H9 (cell line): ENCODE measurements at places on chromosomes 6 and 20.

DNA sequence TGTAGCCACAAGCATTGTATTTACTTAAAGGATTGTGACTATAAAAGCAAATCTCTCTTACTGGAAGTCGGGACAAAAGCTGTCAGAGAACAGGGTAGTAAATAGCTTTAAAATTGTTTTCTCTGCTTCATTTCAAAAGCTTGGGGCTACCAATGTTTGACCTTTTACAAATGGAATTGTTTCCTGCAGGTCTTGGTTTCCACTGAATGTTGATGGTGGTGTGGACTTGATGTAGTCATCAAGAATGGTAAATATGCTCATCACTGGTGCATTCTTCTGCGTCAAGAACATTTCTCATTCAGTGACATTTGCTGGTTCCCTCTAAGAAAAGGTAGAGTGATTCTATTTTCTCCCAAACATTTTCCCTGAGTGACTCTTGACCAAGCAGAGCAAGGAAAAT, 435.4 kb upstream of the KHDRBS2 start:
- DNase-seq, result no peak

- no peak for DNase-seq
These were observed 33.2 kb upstream of the MARCKS start for GRCh38 chr6:113823916-113824315.

GRCh38 chr20:32804022-32804715, 15.6 kb upstream of the MAPRE1 start:
- DNase-seq, result no peak

DNA sequence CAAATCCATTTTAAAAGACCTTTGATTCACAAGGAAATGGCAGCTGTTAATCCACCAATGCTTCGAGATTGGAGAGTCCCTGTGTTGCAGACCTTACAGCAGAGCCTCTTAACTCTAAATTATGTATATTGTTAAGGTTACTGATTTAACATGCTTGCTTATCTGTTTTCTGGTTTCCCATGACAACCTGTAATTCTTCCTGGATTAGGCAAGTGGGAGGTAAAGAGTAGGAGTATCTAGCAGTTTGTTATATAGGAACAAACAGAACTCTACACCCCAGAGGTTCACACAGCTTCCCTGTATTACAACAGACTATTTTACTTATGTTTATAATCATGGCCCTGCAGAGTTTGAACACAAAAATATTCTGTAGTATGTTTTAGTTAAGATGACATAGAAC, 39.5 kb downstream of the NKX2-4 start:
- DNase-seq, result no peak

DNA sequence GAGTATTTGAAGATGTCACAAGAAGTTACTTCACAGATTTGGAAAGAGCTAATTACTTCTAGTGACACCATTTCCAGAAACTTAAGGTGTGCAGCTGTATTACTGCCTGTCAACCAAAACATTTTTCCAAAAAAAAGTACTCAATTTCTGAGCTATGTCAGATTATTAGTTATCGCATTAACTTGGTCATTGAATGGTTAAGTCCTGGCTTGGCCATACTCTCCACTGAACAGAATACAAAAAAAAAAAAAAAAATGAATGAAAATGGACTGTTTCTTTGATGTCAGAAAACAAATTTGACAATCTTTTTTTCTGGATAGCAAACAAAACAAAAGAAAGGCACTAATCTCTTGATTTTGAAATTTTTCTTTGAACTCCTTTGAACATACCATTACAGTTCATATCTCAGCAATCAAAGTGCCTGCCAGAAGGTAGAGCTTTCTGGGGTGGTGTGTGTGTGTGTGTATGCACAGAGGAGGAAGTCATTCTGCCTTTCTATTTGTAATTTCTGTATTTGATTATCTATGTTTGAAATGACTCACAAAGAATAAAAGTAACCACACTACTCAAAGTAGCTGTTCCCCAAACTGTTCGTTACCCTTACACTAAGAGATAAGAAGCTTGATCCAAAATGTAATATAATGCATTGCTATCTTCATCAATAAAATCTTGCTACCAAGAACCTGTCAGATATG, 210.8 kb upstream of the FUT9 start:
- no peak for DNase-seq

DNA sequence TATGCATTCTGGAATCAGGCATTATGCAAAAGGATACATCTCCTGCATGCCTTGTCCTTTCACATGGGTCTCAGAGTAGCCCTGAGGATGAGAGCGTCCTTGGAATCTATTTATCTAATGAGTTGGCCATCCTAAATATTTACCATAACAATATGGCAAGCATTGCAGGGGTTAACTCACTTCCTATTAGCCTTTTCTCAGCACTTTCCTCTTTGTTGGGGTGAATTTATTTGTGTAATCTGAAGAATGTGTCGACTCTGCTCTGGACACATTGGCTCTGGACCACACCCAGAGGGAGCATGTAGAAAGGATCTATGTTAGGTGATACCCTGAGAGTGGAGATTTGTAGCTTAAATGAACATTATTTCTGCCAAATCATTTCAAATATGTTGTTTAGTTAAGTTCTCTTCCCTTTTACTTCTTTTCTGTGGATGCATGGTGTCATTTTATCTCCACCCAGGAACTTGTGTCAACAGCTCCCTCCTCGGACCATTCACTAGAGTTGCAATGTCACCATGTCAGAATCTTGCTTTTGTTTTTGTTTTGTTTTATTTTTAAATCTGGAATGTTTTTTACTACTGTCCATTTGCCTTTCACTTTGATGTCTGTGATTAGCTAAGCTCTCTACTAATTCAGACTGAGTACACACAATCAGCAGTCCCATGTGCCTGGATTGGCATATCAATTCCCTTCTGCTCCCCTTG, 757.0 kb upstream of the MMS22L start:
- DNase-seq, result peak; percentile 56

- no peak for DNase-seq
These were observed 142.5 kb upstream of the PREP start for GRCh38 chr6:105545228-105545920.

GRCh38 chr6:37493661-37493995, 6.1 kb downstream of the CCDC167 start:
- no peak for DNase-seq

DNA sequence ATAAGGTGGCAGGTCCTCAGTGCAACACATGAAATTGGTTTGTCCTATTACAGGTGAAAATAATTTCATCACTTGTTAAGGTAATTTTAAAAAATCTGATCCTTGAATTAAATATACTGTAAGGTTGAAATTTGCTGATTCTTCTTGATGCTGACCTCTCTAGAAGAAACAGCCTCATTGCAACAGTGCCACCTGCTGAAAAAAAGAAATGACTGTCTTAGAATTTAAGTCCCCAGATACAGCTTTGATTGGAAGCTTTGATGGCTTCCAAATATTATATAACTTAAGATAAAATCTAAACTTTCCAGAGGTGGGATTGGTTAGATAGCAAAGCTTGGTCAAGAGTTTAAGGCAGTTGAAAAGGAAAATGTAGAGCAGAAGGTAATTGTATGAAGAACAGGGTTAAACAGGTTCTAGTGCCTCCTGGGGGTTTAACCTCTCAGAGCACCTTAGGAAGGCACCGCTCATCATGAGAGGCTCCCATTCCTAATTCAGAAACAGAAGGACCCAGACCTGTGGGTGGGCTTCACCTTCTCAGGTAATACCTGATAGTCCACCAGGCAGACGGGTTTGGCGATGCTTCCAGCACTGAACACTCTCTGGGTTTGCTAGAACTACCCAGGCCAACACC, 401.0 kb downstream of the PAX1 start:
- no peak for DNase-seq

GRCh38 chr20:53794529-53795115, 201.0 kb upstream of the ZNF217 start:
- no peak for DNase-seq

- DNase-seq, result no peak
These were observed 13.3 kb downstream of the GPR6 start for GRCh38 chr6:109991201-109992101.

DNA sequence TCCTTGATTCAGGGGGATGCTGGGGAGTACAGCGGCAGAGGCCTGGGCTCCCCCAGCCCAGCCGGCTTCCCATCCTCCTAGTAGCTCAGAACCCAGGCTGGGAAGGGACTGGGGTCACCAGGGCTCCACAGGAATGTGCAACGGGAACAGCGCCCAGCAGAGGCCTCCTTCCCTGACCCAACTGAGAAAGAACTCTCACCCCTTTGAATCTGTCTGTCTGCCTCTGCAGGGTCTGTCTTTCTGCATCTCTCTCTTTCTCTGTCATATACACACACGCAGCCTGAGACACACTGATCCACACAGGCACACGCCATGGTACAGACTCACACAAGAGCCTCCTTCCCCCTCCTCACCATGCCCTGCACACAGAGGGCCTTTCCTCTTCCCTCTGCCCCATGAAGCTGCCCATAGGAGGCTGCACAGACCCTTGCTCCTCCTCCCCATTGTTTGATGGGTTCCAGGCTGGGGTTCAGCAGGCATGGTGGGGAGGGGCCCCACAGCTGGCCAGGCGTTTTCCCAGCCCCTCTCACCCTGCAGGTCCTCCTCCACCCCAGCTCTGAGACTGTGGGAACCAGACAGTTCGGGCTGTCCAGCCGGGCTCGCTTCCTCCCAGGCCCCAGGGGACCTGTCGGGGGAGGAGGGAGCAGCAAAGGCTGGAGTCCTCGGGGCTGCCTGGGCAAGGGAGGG, 2.8 kb downstream of the FOXS1 start:
- no peak for DNase-seq

GRCh38 chr6:35485402-35485877, 11.4 kb downstream of the TEAD3 start:
- DNase-seq, result peak; percentile 79

DNA sequence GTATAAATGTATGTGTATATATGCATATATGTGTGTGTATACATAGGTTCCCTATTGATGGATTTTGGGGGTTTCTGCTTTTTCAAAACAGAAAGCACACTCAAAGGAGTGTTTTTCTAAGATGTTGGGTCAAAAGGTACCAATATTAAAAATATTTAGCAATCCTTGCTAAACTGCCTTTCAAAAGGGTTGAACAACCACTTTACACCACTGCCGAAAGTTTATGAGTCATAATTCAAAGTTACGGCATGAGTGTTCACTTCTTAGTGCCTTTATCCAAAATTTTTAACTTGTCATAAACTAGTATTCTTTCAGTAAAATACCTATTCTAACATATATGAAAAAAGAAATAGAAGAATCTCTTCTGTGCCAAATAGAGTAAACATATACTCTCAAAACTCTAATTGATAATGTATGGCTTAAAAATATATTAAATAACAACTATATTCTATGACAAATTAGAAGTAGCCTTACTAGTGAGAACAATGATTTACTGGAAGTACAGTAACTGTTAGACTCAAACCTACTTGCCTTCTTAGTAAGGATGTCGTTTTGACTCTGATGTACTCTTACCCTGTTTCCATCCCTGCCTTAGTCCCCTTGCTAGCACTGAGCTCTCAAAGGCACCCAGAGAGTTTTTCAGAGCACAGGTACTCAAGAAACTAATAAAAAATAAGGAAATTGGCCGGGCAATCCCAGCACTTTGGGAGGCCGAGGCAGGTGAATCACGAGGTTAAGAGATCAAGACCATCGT, 136.1 kb downstream of the INSM1 start:
- DNase-seq, result no peak

DNA sequence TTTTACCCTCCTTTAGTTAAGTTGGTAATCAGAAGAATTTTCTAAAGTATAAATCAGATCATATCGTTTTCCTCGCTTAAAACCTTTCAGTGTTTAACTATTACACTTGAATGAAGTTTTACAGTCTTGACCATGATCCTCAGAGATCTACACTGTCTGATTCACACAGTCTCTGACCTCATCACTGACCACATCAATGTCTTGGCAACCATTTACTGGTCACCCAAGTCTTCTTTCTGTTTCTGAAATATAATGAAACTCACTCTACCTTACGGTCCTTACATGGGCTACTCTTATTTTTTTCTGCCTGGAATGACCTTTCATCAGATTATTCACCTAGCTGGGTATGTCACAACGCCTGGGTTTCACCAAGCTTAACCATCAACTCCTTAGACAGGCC, 71.4 kb downstream of the ADGB start:
- DNase-seq, result no peak

GRCh38 chr20:16501301-16501700, 71.9 kb downstream of the KIF16B start:
- DNase-seq, result no peak

DNA sequence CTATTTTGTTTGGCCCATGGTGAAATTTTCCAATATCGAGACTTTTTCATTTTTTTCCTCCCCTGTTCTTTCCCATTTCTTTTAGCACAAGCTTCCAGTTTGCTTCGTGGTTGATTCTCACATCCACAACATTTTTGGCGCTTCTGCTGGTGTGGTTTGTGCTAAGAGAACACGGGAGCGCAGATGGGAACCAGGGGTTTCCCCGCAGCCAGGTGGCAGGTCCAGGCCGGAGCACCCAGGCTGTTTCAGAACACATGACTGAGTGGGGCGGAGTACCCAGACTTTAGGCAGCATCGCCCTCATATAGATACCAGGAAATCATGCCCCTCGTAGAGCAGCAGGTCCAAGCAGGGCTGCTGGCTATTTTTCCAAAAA, 58.0 kb downstream of the SYTL3 start:
- no peak for DNase-seq

- no peak for DNase-seq
These were observed 213.9 kb upstream of the PRDM1 start for GRCh38 chr6:105872249-105872648.

DNA sequence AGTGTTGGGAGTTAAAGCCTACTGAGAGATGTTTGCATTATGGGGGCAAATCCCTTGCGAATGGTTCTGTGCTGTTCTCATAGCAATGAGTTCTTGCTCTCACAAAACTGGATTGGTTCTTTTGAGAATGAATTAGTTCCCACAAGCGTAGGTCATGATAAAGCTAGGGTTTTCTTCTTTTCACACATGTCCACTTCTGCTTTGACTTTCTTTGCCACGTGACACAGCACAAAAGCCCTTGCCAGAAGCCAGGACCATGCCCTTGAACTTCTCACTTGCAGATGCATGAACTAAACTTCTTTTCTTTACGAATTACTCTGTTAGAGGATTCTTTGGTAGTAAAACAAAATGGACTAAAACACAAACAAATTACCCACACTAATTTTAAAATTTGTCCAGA, 922.8 kb downstream of the EPHA7 start:
- no peak for DNase-seq

GRCh38 chr20:14142964-14143627, 147.8 kb downstream of the MACROD2 start:
- no peak for DNase-seq

DNA sequence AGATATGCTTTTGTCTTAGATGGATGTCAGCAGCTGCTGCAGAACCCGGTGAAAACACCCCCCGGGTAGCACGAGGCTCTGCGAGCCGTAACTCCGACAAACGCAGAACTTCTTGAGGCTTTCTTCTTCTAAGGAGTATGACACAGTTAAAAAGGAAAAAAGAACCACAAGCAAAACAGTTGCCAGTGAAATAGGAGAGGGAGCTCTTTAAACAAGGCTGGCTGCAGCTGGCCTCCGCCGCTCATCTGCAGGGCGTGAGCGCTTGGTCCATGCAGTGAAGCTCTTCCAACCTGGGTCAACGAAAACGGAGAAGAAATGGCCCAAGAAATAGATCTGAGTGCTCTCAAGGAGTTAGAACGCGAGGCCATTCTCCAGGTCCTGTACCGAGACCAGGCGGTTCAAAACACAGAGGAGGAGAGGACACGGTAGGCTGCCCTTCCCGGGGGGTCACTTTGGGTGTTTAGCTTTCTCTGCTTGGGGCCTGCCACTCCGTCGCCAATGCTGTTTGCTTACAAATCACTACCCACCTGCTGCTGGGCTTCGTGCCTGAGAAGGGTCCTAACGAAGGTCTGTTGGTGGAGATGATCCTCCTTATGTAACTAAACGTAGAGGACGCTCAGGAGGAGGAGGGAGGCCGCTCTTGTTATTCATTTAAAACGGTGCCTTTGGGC, 13.2 kb downstream of the SYTL3 start:
- DNase-seq, result no peak
